ENCODE measurements at places on chromosomes 3 and 15.

DNA sequence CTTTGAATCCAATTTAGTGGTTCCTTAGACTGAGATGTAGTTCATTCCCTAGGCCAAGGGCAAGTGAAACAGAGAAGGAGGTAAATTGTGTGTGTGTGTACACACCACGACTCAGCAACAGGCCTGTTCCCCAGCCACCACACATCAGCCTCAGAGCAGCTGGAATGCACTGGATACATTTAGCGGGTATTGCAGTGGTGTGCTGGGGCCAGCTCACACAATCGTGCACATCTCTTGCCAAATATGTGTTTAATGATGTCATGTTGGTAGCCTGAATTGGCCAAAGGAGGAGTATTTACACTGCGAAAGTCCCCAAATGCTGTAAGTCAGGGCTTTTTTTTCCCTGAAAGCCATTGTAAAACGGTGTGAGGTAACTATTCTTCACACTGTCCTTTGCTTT lies 82.3 kb downstream of the RBPMS2 start:
- no peak for DNase-seq

DNA sequence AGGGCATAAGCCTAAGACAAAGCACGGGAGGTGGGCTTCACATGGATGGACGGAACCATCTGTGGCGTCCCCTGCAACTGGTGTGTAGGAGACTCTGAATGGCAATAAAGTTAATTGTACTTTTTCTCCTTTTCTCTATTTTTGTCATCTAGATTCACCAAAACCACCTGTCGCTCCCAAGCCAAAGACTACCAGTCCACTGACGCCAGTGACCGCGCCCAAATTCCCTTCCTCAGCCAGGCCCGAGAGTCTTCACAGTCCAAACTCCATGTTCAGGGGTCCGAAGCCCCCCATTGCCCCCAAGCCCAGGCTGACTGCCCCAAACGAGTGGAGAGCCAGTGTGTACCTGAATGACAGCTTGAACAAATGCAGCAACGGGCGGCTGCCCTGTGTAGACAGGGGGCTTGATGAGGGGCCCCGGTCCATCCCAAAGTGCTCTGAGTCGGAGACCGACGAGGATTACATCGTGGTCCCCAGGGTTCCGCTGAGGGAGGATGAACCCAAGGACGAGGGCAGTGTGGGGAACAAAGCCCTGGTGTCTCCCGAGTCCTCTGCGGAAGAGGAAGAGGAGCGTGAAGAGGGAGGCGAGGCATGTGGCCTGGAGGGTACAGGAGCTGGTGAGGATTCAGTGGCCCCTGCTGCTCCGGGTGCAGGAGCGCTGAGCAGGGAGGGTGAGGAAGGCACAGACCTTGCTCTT lies at the start of gene FGD5:
FGD5 (plus strand) TSS at position 159 of the 697 bp plus-strand sequence; CDS start at position 269, 110 bp downstream.
- no peak for DNase-seq

DNA sequence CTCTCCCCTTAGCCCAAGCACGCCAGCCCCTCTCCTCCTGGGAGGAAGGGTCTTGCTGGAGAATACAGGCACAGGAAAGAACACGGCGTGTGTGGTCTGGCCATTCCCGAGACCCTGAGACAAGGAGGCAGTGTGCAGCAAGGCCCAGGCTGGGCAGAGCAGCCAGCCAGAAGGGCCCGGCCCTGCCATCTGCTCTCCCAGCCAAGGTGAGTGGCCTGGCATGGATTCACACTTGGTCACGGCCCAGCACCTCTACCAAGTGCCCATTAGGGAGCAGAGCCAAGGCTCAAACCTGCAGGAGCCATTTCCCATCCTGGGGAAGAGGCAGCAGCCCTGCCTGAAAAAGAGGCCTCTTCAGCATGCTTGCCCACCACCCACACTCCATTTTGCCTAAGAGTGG lies 28.6 kb downstream of the MEGF11 start:
- DNase-seq = no peak

DNA sequence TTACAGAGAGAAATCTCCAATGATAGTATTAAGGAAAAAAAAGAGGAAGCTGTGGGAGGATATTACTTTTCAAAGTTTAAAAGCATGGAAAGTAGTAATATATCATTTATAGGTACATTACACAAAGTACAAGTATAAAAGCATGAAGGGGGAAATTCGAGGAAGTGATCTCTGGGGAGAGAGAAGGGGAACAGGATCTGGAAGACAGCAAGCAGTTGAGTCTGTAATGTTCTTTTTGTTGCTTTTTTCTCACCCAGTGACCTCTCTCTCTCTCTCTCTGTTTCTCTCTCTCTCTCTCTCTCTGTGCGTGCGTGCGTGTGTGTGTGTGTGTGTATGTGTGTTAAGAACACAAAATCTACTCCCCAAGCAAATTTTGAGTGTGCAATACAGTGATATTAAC lies 10.2 kb downstream of the C3orf20 start:
- DNase-seq = no peak

GRCh38 chr15:77537006-77537405 lies 95.7 kb downstream of the LINGO1 start:
- DNase-seq = no peak

DNA sequence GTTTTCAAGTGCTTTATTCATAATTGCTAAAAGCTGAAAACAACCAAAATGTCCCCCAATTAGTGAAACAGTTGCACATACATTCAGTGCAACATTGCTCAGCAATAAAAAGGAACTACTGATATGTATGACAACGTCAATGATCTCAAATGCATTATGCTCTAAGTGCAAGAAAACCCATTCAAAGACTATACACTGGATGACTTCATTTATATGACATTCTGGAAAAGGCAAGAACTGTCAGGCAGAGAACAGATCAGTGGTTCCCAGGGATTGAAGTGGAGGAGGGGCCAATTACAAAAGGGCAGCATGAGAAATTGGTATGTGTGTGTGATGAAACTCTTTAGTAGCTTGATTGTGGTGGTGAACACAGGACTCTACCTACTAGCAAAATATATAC lies 585.6 kb downstream of the TBL1XR1 start:
- DNase-seq = no peak

- DNase-seq = no peak
Measured at GRCh38 chr3:177465257-177465642, 268.0 kb upstream of the TBL1XR1 start.

DNA sequence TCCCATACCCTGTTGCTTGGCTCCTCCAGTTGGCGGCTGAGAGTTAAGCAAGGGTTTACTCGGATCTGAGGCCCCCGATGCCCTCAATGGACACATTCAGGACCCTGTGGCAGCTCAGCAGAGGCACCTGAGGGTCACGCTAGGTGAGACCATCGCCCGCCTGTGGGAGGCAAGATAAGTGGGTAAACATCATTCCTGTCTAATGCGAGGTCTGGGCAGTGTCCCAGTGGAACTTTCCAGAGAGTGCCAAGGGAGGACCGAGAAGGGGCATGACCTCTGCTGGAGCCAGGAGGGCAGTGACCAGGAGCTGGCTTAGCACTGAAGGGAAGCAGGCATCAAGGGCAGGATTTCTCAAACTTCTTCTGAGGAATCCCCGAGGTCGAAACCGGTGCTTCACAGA lies 65.4 kb upstream of the SEC61A1 start:
- DNase-seq = no peak

DNA sequence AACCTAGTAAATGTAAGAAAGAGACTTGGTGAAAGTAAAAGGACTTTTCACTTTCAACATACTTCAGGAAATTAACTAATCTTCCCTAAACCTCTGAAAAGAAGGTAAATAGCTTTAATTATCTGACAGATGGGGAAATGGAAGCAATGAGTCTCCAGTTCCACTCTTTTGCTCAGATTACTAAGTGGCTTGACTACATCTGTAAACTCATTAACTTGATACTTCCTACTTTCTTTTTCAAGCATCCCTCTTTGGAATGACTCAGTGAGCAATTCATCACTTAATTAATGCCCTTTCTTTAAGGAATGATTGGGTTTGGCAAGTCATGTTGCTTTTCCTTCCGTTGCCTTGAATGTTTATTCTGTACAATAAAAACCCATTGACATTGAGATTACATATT lies 234.2 kb downstream of the GRM7 start:
- DNase-seq = no peak

DNA sequence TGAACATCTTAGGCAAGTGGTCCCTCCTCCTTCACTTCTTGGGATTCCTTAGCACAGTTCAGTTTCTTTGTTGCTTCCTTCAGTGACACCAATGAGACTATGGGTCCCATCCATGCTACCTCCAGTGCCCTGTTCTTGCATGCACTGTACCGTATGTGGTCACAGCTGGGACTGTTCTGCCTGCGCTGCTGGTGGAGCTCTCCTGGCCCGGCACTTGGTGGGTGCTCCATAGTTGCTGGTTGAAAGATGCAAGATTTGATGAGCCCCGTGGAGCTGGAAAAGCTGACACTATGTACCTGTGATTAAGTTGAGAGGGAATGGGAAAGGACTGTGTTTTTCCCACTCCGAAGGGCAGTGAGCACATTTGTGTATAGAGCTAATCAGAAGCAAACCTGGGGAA lies 397.8 kb downstream of the LRTM1 start:
- no peak for DNase-seq

- DNase-seq = no peak
Measured at GRCh38 chr3:98612587-98612986, 19.2 kb upstream of the CPOX start.

GRCh38 chr15:79282371-79283251 lies at the start of gene ANKRD34C:
TSS of gene ANKRD34C (plus strand) at chr15:79282722. CDS start at chr15:79293285, 10,563 bp downstream.
- DNase-seq = no peak

GRCh38 chr3:114212646-114213045 lies 24.7 kb downstream of the ZNF80 start:
- DNase-seq = no peak

All from SW480 (cell line).